ENCODE measurements at places on chromosomes 7 and 10.

GRCh38 chr7:138126928-138127327, 50.7 kb downstream of the AKR1D1 start:
- DNase-seq = no peak

DNA sequence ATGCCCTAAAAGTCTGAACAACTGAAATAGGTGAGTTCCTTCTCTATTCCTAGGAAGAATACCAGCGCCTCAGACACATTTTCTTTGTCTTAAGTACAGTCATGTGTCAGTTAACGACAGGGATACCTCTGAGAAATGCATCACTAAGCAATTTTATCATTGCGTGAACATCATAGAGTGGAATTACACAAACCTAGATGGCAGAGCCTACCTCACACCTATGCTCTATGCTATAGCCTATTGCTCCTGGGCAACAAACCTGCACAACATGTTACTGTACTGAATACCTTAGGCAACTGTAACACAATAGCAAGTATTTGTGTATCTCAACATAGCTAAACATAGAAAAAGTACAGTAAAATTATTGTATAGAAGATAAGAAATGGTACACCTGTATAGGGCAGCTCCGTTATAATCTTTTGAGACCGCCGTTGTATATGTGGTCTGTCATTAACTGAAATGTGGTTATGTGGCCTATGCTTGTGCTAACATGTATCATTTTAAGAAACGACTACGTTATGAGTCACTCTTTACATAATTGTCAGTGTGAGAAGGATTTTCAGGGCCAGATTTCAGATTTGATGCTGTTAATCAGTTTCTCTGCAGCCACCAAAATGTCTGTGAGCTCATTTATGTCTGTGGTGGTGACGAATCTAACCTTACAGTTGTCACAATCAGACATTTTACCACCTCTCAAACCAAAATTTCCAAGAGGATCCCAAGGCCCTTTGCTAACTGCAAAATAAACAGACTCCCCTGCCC, 66.1 kb upstream of the STK17A start:
- no peak for DNase-seq

DNA sequence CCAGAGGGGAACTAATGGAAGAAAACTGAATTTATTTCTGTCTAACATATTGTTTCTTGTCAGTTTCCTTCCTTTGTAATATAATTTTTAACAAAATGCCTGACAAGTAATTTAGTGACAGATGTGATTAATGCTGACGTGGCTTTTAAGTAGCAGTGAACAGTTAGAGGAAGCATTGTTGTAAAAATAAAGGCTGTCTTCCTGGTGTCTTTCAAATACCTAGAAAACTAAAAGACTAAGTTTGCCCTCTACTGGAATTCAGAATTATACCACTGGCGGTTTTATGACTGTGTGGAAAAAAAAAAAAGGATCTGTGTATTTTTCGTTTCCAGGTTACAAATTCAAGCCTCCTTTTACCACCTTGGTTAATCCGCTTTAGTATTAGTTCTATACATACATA, 217.1 kb upstream of the DPP6 start:
- DNase-seq = no peak

DNA sequence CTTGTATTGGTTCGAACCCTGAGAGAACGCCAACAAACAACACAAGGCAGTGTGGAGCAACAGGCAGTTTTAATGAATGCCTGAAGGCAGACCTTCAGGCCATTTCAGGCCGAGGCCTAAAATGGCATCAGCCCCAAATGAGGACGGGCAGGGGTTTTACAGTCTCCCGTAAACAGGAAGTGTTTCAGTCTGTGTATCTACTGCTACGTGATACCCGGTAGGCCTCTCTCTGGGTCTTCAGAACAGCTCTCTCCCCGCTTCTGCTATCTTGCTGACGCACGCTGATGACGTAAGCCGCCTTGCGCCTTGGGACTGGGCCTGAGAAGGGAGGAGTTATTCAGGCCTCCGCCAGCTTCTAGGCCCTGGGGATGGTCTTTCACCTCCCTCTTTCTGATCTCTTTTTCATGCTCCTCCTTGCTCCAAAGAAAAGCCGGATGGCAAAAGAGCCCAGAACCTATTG, 67.7 kb downstream of the ST8SIA6 start:
- no peak for DNase-seq

- no peak for DNase-seq
Observed at GRCh38 chr10:29784175-29784773, 149.5 kb upstream of the SVIL start.

DNA sequence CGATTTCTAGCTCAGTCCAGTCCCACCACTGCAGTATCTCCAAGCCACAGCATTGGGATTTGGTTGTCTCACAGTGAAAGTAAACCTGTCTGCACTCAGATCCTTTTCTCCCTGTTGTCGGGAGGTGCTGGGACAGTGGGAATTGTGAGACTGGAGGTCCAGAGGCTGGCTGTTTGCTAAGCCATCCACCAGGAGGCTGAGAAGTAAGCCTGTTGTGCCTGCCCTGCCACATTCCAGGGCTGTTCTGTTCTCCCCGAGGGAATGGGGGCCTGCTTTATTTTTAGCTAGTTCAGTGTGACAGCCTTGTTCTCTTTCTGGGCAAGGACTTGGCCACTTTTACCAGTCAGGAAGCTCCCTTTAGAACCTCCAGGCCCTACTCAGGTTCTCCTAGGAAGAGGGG, 54.9 kb downstream of the HK1 start:
- no peak for DNase-seq

DNA sequence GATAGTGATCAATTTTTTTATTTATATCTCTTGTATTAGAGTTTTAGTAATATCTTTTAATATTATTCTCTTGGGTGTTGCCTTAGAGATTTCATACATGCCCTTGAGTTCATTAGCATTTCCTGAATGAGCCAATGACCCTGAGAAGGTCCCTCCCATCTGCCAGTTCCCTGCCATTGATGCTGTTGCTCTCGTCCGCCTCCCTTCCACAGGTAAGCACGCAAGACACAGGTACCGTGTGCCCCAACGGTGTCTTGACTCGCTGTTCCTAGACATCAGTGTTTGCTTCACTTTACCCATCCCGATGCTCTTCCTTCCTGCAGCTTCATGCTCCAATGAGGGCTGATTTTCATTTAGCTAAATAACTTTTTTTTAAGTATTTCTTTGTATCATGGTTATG, 19.7 kb upstream of the PWWP2B start:
- no peak for DNase-seq

Measured in muscle of arm (tissue), 14 donors.